ENCODE measurements at places on chromosomes 11 and 22.

GRCh38 chr11:65501472-65502273, 2.8 kb downstream of the MALAT1 start:
- no peak for DNase-seq

DNA sequence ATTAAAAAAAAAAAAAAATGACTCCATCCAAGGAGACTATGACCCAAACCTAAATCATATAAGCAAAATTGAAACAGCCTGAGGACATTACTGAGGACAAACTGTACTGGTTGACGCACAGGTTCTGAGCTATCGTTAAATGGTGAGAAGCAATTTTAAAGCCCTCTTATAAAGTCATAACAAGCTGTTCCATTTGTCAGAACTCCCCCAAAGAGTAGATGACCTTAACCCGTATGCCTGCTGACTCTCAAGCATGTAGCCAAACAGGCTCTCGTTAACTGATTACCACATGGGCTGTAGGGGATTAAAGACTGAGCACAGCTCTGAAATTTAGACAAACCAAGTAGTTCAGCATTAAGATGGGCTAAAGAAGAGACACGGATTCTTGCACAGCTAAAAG, 2.2 kb downstream of the CRYAB start:
- no peak for DNase-seq

- DNase-seq, result no peak
These were observed 24.7 kb downstream of the PLEKHA7 start for GRCh38 chr11:16989554-16989953.

- no peak for DNase-seq
These were observed 21.0 kb upstream of the UBASH3B start for GRCh38 chr11:122634501-122634900.

- no peak for DNase-seq
These were observed 20.6 kb downstream of the MUC5AC start for GRCh38 chr11:1178201-1178885.

Measured in amniotic stem cell (primary cell).